Stimulated activated CD8-positive, alpha-beta memory T cell treated with anti-CD3 and anti-CD28 coated beads, Interleukin-2, amount 100 ng/mL, for 48 hours (primary cell): ENCODE measurements at places on chromosomes 5 and 9.
A peak's percentile ranks its signal among the peaks of the same experiment; 100 is the strongest.

GRCh38 chr9:104435059-104435458 is 69.0 kb upstream of the OR13F1 start:
- DNase-seq, result no peak

DNA sequence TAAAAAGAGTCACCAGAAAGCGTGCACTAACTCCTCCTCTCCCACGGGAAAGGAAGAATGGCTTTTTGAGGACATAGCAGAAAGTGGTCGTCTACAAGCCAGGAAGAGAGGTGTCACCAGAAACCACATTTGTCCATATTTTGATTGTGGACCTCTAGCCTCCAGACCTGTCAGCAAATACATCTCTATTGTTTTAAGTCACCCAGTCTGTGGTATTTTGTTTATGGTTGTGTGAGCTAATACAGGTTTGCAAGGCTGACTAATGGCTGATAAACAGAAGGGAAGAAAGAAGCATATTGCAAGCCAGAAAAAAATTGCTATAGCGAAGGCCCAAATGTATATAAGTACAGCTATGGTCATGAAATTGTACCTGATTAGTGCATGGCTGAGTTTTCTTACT is 21.4 kb downstream of the WDR70 start:
- no peak for DNase-seq

DNA sequence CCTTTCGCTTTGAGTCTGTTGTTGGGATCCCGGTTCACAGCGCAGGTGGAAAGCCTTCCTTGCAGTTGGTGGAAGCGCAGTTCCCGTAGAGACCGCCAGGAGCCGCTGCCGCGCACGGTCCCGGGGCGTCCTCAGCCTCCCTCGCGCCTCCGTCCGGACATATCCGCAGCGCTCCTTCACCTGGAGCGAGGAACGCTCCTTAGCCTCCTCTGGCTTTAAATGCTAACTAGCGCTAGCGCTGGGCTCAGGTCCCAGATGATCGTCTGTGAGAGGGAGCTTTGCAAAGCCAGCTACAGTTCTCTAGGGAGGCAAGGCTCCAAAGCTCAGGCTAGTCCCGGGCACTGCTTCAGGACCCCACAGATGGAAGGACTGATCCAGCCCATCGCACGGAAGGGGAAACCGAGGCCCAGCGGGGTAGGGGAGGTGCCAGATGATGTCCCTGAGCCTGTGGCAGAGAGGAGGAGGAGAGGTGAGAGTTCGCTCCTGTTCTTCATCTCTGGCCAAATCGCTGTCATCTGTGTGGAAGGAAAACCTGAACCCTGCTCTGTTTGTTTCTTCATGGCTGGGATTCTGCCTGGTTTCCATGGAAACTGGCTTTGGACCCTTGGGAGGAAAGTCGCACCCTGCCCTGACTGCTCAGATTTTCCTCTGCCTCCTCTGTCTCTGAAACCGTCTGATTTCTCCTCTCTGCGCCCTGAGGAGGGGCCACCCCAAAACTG is 31.4 kb downstream of the COL15A1 start:
- DNase-seq, result peak; percentile 77

GRCh38 chr9:73548201-73548600 is 396.5 kb downstream of the ANXA1 start:
- no peak for DNase-seq

DNA sequence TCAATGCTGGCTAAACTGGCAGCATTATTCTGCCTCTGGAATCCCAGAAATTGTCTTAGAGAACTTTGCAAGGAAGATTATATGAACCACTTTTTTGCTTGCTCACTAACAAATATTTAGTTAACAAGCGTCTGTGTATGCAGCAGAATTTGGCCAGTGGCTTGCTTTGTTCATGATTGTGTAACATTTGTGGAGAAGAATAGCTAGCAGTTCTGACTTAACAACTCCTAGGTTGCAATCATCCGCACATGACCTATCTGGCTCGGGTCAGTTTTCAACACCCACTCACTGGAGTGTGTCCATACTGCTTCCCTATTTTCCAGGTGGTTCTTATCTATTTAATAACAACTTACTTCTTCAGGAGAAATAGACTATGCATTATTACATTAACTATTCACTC is 98.5 kb downstream of the SNX18 start:
- no peak for DNase-seq

- DNase-seq, result no peak
Measured at GRCh38 chr5:146902471-146902870, 23.9 kb upstream of the PPP2R2B start.

DNA sequence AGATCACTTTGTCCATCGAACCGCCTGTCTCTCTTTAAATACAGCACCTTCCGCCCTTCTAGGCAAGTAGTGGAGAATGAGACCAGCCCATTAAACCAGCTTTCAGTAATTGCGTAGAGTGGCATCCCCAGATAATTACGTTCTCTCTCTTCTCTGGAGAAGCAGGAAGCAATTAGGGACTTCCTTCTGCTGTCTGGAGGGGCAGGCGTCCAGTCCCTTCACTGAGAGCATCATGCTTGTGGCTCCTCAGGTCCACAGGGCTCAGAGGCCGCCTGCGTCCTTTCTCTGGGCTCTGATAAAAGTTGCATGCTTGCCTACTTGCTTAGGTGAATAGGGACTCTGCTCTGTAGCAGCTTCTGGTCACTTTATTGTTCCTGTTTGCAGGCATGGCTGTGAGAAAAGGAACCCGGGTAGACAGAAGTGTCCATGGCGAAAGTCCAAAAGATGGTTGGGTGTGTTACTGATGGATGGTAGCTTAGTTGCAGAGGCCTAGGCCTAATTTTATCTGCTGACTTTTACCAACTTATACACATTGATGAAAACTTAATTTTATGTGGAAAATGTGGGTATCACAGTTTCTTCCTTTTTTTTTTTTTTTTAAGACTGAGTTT is 299.1 kb upstream of the PANK3 start:
- DNase-seq, result no peak

DNA sequence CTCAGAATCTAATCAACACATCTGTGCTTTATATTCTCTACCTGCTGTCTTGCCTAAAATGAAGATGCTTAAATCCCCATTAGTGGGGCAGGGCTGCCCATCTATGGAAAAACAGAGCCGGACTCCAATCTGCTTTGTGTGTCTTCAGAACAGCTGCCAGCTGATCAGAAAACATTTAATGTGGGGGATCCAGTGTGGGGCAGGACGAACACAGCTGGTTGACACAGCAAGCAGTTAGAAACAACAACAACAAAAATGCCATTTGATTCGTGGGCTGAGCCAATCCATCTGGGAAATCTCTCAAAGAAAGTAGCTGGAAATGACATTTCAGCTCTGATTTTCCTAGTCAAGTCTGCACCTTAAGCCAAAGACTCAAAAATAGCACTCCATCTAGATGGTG is 99.8 kb downstream of the PPP2R2B start:
- DNase-seq, result no peak

GRCh38 chr5:90868799-90869198 is 310.2 kb downstream of the ADGRV1 start:
- DNase-seq, result no peak

DNA sequence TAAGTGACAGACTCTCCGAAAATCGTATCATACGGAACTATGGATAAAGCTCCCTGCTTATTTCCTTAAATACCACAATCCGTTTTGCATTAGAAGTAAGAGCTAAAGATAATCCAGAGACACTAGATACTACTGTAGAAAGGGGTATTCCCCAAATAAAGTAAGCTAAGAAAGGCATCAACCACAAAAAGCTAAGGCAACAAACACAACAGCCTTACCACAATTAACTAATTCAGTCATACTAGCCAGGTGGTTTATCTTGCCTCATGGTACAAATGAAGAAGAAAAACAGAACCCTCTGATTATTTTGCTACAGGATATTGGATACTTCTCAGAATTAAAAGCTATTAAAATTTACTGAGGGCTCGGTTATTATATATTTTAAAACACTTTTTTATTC is 14.1 kb downstream of the ERP44 start:
- DNase-seq, result no peak

DNA sequence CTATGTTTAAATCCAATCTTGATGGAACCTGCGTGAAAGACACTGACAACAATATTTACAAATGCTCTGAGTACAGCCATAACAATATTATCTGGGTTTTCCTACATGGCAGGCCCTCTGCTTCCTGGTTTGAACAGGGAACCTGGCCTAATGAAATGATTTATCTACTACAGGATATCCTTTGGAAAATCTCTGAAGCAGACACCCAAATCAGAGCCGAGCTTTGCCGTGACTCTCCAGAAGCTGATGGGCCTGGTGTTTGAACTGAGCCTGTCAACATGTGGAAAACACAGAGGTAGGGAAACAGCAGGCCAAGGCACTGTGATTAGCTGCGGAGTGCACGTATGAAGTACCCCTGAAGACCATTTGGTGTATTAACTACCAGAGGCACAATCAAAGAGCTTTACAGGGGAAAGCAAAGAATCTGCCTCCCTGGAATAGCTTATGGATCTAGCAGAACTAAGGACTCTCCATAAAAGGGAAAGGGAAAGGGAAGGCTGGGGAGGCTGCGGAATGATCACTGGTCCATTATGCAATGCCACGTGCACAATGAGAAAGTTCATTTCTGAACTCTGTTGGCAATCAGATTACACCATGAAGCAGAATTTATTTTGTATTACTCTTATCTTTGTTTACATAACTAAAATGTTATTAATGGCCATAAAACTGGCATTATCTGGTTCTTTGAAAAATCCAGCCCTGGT is 321.9 kb downstream of the EBF1 start:
- DNase-seq, result no peak

DNA sequence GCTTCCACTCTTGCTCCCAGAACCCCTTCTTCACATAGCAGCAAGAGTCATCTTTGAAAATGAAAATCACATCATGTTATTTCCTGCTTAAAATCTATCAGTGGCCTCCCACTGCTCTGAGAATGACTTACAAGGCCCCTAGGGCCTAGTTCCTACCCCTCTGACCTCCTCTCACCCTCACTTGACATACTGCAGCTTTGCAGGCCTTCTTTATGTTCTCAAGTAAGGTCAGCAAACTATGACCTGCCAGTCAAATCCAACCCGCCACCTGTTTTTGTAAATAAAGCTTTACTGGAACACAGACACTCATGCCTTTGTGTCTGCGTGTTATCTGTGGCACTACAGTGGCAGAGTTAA is 185.7 kb downstream of the NR3C1 start:
- no peak for DNase-seq

DNA sequence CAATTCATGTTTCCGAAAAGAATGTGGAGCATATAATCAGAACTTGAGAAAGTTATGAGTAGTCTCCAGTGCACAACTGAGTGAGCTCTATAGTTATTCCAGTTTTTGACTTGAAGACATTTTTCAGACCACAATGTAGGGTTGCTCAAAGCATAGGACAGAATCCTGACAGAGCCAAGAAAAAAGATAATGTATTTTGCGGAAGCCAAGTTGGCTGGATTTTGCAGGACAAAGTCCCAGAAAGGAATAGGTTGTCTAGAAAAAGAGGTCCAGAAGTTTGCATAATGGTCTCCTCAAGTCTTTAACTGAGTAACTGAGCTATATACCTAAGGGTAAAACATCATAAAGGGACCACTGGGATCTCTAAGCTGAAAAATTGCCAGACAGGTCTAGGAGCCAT is 1028.0 kb downstream of the TAF11L14 start:
- no peak for DNase-seq

DNA sequence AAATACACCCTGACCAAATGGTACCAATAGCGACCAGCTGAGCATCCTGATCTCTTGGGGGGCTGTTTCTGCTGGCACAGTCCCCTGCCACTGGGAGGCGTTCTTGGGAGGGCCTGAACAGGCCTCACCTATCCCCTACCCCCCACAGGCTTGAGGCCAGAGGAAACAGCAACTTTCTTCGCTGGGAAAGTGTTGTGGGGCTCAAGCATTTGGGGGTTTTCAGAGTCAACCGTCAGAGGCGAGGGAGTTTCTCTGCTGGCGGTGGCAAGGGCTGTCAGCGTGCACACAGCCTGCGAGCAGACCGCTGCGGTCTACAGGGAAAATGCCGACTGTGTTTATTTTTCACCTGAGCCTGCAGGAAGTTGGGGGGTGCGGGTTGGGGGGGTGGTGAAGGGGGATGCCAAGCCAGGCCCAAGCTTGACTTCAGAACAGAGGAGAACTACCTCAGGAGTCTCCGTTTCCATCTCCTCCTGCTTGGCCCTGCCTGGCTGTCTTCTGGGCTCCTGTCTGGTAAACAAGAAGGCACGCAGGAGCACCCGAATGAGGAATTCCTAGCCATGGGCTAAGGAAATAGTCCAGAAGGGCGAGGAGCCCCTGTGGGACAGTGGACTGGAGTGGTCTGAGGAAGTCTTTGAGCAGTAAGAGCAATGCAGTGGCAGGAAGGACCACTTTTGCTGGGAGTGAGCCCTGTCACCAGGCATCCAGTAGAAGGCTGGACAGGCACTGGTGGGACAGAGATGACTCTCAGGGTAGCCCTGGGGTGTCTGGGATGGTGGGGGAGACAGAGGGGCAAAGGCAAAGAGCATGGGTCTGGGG is 18.1 kb downstream of the TCF7 start:
- peak; percentile 66 for DNase-seq

DNA sequence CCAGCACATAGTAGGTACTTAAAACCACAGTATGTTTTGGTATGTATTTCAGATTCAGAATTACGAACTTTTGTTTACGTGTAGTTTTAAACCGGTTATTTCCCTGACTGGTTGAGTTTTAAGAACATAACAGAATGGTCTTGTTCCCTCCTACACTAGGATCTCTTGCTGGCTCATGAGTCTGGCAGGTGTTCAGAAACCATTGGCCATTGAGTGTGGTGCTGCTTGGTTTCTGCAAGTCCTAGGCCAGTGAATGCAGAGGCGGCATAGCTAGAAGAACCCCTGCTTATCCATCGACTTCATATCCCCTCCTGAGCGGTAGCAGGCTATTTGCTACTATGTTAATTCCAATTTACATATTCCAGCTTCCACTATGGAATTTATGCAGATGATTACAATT is 65.6 kb downstream of the GPR21 start:
- DNase-seq, result no peak

DNA sequence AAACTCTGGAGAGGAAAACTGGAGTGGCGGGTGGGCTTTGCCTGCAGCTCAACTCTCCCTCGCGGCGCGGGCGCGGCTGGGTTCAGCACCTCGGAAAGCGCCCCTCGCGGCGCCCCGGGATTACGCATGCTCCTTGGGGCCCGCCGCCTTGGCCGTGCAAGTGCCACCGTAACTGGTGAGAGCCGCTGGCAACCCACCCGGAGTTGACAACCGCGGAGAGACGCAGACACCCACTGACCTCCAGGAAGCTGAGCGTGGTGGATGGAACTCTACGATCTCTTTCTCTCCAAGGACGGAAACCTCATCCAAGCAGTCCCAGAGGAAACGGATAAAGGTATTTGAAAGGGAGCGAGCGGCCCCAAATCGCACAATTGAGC is 194 bp upstream of the RXFP3 start:
- peak; percentile 33 for DNase-seq

DNA sequence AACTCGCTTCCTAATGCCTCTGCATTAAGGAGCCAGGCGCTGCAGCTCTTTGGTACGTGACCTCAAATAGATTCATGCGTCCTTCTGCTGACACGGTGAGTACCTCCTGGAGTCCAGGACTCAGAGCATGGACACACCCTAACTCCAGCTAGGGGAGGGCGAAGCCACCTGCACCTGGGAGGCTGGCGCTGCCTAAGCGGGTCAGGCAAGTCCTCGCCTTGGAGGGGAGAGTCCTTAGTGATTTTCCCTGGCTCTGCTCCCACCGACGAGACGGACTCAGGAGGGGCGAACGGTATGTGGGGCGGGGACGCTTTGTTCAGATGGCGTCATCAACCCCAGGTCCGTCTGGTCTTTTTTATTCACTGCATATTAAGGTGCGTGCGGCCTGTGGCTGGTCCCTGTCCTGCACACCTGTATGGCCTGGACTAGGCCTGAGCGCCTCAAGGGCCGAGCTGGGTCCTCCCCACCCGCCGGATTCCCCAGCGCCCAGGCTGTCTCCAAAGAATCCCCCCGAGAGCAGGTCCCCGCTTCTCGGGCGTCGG is 50.3 kb downstream of the NSUN2 start:
- no peak for DNase-seq

- DNase-seq, result no peak
Measured at GRCh38 chr5:135452321-135453030, at the start of gene TIFAB. TSS of gene TIFAB (minus strand) at chr5:135452351. CDS start at chr5:135449939, 2,412 bp downstream.
